ENCODE measurements at places on chromosomes 4 and X.

GRCh38 chr4:72893354-72894066 is 176.0 kb downstream of the COX18 start:
- no peak for DNase-seq

DNA sequence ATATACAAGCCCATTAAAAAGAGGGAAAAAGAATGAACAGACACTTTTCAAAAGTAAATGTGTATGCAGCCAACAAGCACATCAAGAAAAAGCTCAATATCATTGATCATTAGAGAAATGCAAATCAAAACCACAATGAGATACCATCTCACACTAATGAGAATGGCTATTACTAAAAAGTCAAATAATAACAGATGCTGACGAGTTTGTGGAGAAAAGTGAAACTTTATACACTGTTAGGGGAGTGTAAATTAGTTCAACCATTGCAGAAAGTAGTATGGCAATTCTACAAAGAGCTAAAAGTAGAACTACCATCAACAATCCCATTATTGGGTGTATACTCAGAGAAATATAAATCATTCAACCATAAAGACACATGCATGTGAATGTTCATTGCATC is 203.0 kb downstream of the ARAP2 start:
- DNase-seq = no peak

GRCh38 chr4:73663576-73663975 is 43.3 kb upstream of the RASSF6 start:
- no peak for DNase-seq

GRCh38 chr4:168019019-168019651 is 73.2 kb upstream of the ANXA10 start:
- no peak for DNase-seq

- DNase-seq = no peak
Observed at GRCh38 chrX:101397779-101398178, 7.0 kb downstream of the RPL36A start.
